H9 (cell line): ENCODE measurements at places on chromosomes 13 and 19. TPM values are rescaled to one million over a fixed set of nuclear protein-coding genes. Genes with fewer than 3 reads are reported as not detected.

GRCh38 chr13:44919104-44919804 is 70.0 kb downstream of the NUFIP1 start:
- no peak for DNase-seq
- H3K4me3 ChIP-seq = no peak overlapping the region
- H3K27me3 ChIP-seq = no peaks in the 10 kb centered on the region
- H3K27ac ChIP-seq = peak overlapping the region; percentile 84
- H3K36me3 ChIP-seq = no peaks in the 10 kb centered on the region
- no peaks in the 10 kb centered on the region; the same call in 1 of the 2 replicates for H3K4me1 ChIP-seq

- DNase-seq = no peak
- peak overlapping the region; percentile 95 for H3K4me3 ChIP-seq
- peaks cover 20% of the 10 kb centered on the region for H3K36me3 ChIP-seq
- no peak overlapping the region for H3K27ac ChIP-seq
Observed at GRCh38 chr19:38650911-38651584, 3.6 kb downstream of the ACTN4 start.

DNA sequence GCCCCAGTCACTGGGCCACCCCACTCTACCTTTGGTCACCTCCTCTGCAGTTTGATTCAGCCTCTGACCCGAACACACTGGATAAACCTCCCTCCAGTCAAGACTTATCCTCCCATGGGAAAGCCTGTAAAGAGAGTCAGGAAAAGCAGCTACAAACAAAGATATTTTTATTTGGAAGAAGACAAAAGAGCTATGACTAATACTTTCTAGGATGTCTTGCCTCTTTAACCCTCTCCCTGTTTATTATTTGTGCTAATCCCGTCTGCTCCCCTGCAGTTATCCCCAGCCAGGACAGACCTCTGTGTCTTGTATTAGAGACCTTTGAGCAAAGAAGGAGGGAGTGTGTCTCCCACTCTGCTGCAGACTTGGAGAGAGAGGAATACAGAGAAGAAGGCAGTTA is 178.3 kb downstream of the EFNB2 start:
- no peak for DNase-seq
- H3K36me3 ChIP-seq = no peaks in the 10 kb centered on the region
- no peak overlapping the region for H3K27ac ChIP-seq
- no peaks in the 10 kb centered on the region for H3K27me3 ChIP-seq

The LRG1 gene
- 0.24 and 0.50 TPM in 2 replicates for total RNA-seq

The SPACA4 gene
- not detected in 2 replicates for total RNA-seq
